WTC11 (cell line): ENCODE measurements at places on chromosomes 7 and 10.

DNA sequence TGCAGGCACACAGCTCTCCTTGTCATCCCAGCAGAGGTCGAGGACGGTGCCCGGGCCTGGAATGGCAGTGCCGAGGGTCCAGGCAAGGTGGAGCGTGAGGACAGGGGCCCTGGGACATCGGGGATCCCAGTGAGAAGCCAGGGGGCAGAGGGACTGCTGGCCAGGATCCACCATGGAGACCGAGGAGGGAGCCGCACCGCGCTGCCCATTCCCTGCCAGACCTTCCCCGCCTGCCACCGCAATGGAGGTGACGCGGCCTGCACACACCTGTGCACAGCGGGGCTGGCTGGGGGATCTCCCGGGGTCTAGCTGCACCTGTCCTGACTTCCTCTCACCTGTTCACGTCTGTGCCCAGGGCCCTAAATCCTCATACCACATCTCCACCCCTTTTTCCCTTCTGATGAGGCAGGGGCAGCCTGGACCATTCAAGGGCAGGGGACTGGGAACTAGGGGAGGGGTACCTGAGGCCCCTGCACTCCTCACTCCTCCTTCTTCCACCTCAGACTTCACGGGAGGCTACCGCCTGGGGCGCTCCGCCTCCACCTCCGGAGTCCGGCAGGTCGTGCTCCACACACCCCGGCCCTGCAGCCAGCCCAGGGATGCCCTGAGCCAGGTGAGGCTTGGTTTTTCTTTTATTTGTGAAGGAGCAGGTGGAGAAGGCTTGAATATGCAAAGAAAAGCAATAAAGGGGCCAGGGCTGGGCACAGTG is 6.9 kb downstream of the NYAP1 start:
- DNase-seq, result no peak

DNA sequence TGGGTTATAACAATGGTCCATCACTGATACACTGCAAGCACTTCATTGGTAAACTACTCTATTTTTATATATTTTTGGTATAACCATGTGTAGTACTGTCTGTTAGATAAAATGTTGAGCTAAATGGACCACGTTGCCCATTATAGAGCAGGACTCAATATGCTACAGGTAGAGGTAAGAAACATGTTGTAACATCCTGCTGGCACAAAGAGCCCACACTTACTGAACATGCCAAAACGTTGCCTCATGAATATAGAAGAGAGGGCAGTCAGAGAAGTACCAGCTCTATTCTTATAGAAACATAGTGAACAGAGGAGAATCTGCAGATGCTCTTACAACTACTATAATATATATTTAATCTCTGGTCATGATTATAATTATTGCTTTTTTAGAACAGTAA is 18.4 kb upstream of the MET start:
- DNase-seq, result no peak

DNA sequence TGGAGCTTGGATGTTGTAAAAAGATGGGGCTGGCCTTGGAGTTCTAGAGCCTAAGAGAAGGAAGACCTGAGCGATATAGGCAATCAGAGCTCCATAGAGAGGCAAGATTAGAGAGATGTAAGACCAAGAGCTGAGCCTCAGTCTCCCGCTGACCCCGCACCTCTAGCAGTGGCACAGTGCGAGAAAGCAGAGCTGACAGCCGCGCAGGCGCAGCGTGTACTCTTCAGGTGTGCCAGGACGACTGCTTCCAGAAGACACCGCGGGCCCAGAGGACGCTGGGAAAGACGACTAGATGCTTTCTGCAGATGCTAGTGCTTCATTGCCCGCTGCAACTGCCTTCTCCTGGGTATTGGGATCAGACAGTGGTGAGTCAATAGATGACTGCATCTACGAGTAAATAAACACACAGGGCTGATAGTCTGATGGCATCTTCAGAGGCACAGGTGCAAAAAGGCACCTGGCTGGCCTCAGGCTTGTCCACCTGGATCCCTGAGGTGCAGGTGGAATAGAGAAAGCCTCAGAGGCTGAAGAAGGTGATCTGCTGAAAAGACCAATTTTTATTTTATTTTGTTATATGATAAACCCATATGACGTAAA is 38.1 kb upstream of the CCDC6 start:
- DNase-seq, result no peak

DNA sequence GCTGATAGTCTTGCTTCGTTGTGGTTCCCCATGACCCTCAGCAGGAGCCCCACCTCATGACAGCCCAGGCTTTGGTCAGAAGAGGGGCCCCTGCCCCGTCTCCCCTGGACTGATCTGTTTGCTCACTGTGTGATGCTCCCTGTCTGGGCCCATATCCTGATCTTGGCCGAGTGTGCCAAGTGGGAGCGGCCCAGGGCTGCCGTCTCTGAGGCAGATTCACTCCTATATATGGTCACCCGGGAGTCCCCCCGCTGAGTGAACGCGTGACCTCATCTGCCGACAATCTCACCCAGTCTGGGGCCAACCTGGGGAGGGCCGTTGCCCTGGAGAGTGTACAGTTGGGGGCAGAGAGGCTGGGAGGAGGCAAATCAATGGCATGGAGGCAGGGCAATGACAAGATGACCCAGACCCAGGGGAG is 34.5 kb downstream of the PPIF start:
- no peak for DNase-seq

DNA sequence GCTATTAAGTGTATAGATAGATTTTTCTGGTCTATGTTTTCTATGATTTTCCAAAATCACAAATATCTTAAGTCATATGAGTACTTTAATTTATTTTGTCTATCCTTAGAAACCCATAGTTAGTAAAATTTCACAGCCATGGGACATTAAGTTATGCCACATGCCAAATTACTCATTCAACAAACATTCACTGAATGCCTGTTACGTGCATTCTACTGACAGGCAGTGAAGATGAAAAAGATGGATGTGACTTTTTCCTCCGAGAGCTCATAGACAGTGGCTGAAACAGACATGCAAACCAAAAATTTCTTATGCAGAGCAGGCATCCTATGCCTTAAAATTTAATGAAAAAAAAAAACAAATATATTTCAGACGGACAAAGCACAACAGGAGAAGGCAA is 84.9 kb downstream of the CHRM2 start:
- DNase-seq, result no peak

GRCh38 chr10:19017116-19017890 is 31.3 kb upstream of the MALRD1 start:
- no peak for DNase-seq

DNA sequence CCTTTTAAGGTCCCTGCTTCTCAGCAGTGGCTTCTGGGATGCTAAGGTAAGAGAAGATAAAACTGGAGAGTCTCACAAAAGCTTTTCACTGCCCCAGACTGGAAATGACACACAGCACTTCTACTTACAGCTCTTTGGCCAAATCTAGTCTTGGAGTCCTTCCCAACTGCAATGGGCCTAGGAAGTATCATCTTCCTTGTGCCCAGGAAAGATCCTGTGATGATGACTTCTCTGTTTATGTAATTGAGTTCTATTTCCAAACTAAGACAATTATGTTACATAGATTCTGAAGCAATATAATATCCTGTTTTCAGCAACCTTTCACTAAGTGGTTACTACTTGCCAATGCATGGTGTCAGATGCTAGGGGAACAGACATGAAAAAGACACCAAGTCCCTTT is 234.1 kb downstream of the PTEN start:
- no peak for DNase-seq

- DNase-seq, result no peak
These were observed 623.4 kb upstream of the IGFBP3 start for GRCh38 chr7:46544396-46545008.

DNA sequence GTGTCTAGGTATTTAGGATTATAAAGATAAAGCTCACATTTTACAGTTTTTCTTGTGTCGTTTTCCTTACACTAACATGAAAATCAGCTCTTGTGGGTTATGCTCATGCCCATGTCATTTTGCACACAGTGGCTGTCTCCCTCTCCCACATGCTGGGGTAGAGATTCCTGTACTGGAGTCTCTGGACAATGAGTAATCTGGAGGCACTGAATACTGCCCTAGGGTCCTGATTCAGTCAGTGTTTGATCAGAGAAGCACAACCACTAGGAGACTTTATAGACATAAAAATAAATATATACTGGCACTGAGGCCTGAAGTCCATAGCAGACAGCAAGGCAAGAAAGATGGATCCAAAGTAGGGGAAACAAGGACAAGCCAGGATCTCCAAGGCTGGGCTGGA is 1008.8 kb downstream of the KCNMA1 start:
- no peak for DNase-seq

- DNase-seq, result no peak
These were observed 27.7 kb upstream of the CSGALNACT2 start for GRCh38 chr10:43110338-43111071.

DNA sequence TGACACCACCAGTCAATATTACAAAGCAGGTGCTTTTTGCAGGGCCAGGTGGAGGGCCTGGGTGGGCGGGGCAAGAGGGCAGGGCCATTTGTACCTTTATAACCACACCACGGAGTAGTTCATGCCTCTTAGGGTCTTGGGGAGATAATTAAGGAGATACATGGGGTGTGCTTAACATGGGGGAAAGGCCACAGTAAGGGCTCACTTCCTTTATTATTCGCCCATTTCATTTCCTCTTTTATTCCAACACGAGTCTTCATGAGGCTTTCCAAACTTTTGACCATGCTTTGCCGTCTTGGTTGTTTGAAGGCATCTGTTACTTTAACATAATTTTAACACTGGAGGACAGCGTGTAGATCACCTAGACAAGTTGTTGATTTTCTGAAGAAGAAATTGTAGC is 33.3 kb upstream of the LYZL2 start:
- no peak for DNase-seq

- no peak for DNase-seq
These were observed 49.8 kb upstream of the SLC35B4 start for GRCh38 chr7:134366481-134366880.

GRCh38 chr10:132575320-132576201 is 38.0 kb downstream of the INPP5A start:
- no peak for DNase-seq

- no peak for DNase-seq
These were observed 93.0 kb upstream of the RSU1 start for GRCh38 chr10:16909961-16910792.

- no peak for DNase-seq
These were observed 43.2 kb downstream of the AKR1B1 start for GRCh38 chr7:134415700-134416099.

GRCh38 chr7:146115851-146116520 is 615 bp upstream of the CNTNAP2 start:
- DNase-seq, result peak; percentile 97

DNA sequence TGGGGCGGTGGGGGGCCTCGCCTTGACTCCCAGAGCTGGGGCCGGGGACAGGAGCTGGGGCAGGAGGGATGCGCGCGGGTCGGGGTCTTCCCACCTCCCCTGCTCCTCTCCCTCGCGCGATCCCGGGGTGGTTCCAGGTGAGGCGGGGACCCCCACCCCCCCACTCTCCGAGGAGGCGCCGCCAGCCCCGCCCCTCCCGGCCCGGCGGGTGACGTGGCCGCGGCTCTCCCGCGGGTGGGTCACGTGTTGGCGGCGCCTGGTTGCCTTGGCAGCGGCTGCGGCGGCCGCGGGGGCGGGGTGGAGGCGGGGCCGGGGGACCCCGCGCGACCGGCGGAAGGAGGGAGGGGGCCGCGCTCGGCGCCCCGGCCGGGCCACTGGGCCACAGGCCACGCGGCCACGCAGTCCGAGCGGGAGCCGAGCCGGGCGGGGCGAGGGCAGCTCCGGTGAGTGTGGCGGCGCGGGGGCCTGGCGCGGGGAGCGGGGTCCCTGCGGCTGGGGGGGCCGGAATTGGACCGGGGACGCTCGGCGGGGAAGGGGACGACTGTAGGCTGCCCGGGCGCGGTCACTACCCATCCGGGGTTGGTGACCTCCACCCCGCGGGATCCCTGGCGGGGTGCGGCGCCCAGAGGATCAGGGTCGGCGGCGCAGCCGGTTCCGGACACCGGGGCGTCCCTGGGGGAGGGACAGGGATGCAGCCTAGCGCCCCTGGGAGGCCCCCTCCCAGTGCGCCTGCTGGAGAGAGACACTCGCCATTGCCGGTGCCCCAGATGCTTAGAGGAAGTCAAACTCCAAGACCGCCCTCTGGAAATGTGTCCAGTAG is at the start of gene ORAI2:
ORAI2 (plus strand) TSS at position 357 of the 820 bp plus-strand sequence. CDS start 5,382 bp downstream, outside the sequence.
- DNase-seq, result peak; percentile 75

GRCh38 chr7:97090761-97091353 is 26.6 kb upstream of the SDHAF3 start:
- no peak for DNase-seq
